Lower leg skin (tissue), 4 donors: ENCODE measurements at places on chromosomes 13 and 19. TPM values are rescaled to one million over a fixed set of nuclear protein-coding genes. Genes with fewer than 3 reads are reported as not detected.

DNA sequence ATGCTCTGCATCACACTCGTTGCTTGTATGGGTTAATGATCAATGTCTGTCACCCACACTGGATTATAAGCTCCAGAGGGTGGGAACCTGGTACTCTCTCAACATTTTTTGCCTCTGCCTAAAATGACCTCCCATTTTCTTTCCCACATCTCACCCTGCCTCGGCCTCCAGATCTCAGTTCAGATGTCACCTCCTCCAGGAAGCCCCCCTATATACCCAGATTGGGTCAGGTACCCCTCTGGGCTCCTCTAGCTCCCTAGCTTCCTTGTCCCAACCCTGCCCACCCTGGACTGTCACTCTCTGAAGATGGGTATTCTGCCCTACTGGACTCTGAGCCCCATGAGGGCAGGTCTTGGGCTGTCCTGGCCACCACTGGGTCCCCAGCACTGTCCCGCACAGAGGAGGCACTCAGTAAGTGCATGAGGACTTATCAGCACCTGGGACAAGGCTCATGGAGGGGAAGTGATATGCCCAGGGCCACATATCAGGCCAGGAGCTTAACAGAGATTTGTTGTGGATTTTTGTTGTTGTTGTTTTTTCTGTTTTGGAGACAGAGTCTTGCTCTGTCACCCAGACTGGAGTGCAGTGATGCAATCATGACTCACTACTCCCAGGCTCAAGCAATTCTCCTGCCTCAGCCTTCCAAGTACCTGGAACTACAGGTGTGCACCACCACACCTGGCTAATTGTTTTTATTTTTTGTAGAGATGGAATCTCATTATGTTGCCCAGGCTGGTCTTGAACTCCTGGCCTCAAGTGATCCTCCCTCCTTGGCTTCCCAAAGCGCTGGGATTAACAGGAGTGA is 23.8 kb downstream of the PRKD2 start:
- no peak for DNase-seq

DNA sequence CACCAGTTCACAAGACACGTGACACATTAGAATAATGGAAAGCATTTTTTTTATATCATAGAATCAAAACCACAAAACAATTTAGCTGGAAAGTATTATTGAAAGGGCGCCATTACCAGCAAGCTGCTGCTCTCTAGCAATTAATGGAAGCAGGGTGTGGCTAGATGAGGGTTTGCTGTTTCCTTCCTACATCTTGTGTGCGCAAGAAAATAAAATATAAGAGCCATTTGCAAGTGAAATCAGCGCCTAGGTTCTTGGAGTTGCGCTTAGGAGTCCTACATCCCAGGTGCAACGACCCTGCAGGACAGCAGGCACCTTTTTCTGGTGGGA is 140.9 kb downstream of the ZNF536 start:
- no peak for DNase-seq

DNA sequence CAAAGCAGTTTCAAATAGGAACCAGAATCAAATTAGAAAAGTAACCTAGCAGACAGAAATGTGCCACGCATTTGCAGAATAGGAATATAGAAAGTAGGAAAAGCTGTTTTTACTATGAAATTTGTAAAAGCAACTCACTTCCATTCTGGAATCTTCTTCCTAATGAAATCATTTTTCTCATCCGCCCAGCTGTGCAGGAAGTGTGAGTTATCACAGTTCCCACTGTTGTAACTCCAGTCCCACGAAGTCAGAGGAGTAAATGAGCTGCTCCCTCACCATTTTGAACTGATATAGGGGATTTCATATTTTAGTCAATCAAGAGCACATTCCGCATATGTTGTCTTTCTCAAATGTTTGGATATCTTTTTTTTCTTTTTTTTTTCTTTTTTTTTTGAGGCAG is 230.8 kb downstream of the TBC1D4 start:
- no peak for DNase-seq

C1QTNF9B gene
- total RNA-seq, result not detected

EDNRB gene
- total RNA-seq, result 15.9 TPM

SIGLEC7 gene
- not detected for total RNA-seq

FUT1 gene
- 2.8 TPM for total RNA-seq
